ENCODE measurements at places on chromosomes 6 and 20. TPM values are rescaled to one million over a fixed set of nuclear protein-coding genes. Genes with fewer than 3 reads are reported as not detected.
A peak's percentile ranks its signal among the peaks of the same experiment; 100 is the strongest.

SLC35A1 gene
- 11.8 TPM for total RNA-seq

DNA sequence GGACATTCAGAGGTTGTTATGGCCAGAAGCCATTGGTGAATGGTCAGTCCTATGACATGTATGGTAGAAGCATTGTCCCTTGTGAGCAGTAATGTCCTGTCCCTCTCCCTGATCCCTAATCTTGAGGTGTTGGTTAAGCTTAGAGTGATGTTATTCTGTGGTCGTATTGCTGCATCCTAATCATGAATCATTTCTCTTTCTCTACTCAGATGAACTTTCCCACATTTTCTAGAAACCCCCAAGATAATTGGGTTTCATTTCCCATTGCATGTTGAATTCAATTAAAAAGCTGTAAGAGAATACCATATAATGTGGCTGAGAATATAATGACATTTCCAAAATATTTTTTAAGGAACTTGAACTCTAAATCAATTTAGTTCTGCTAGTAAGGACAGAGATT lies 175.1 kb downstream of the PLCB4 start:
- no peak for DNase-seq
- no peak overlapping the region for H3K4me3 ChIP-seq
- H3K27me3 ChIP-seq = no peaks in the 10 kb centered on the region
- H3K27ac ChIP-seq = no peak overlapping the region
- no peaks in the 10 kb centered on the region for H3K36me3 ChIP-seq
- peaks cover 11% of the 10 kb centered on the region for H3K4me1 ChIP-seq

PTK6 gene
- total RNA-seq = 0.29 TPM

SLC22A23 gene
- total RNA-seq = 10.4 TPM

ZNF831 gene
- 0.71 TPM for total RNA-seq

DNA sequence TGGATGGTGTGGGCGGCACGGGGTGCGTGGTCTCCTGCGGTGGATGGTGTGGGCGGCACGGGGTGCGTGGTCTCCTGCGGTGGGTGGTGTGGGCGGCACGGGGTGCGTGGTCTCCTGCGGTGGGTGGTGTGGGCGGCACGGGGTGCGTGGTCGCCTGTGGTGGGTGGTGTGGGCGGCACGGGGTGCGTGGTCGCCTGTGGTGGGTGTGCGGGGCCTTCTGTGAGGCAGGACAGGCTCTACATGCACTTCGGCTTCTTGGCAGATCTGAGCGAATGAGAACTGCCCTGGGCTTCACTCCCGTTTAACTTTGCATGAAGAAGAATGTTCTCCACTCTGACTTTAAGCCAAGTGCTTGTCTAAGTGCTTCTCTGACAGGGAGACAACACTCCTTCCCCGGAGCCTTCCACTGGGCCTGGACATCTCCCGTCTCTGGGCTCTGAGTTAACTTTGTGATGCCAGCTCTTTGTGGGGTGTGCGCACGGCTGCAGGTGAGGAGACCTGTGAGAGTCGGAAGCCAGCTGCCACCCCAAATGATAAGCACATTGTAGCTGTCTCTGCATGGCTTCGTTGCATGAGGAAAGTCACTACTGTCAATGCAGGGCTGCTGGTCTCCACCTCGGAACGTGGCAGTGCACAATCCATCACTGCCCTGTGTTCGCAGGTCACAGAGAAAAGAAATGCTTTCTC lies 244.8 kb downstream of the DLL1 start:
- H3K27ac ChIP-seq = peak overlapping the region; percentile 36
- H3K4me3 ChIP-seq = no peak overlapping the region
- peaks cover 36% of the 10 kb centered on the region for H3K4me1 ChIP-seq
- DNase-seq = no peak
- no peaks in the 10 kb centered on the region for H3K27me3 ChIP-seq

HIVEP1 gene
- 16.2 TPM for total RNA-seq

CD24 gene
- total RNA-seq = 10.4 TPM
